ENCODE measurements at places on chromosomes 11 and 22.

DNA sequence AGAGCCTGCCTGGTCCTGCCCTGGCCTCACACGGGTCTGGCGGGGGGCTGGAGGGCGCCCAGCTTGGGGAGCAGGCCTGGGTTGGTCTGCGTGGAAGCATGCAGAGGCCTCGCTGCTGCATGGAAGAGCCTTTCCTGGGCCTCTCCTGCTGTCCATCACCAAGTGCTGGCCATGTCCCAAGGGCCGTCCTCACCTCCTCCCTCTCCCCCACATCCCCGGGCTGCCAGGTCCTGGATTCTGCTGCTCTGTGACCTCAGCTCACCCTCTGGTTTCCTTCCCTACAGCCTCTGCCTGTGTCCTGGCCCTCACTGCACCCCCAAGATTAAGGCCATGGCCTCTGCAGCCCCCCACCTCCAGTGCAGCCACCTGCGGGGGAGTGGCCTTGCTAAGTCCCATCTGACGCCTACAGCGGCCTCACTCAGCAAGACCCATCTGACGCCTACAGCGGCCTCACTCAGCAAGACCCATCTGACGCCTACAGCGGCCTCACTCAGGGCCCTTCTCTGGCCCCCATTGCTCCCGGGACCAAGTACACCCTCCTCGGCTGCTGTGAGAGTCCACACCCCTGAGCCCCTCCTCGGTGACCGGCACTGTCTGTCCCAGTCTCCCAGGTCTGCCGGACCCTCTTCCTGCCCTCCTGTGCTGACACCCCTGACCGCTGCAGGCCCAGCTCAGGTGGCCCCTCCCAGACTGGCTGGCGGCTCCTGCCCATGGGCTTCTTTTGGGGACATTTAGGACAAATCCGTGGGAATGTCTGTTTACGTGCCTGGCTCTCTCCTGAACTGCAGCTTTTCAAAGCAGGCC is 119.5 kb upstream of the B3GAT1 start:
- no peak for DNase-seq

DNA sequence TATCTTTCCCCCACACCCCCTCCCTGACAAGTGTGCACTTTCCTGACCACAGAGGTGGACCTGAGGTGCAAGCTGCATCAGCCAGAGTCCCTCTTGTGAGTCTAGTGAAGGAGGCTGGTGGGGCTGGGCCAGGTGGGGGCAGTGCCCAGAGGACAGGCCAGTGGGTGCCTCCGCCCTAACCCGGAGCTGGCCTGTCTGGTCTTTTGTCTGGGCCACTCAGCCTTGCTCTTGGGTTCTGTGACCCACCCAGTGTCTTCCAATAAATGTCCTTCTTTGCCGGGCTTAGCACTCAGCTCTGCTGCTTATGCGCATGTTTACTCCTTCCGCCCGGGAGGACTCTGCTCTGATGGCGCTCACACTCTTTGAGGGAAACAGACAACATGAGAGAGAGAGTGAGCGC is 526.2 kb downstream of the TBC1D22A start:
- no peak for DNase-seq

- DNase-seq, result no peak
Observed at GRCh38 chr11:32874132-32874531, 18.5 kb upstream of the QSER1 start.

GRCh38 chr11:71538666-71538990 is 803 bp downstream of the KRTAP5-8 start:
- DNase-seq, result no peak

DNA sequence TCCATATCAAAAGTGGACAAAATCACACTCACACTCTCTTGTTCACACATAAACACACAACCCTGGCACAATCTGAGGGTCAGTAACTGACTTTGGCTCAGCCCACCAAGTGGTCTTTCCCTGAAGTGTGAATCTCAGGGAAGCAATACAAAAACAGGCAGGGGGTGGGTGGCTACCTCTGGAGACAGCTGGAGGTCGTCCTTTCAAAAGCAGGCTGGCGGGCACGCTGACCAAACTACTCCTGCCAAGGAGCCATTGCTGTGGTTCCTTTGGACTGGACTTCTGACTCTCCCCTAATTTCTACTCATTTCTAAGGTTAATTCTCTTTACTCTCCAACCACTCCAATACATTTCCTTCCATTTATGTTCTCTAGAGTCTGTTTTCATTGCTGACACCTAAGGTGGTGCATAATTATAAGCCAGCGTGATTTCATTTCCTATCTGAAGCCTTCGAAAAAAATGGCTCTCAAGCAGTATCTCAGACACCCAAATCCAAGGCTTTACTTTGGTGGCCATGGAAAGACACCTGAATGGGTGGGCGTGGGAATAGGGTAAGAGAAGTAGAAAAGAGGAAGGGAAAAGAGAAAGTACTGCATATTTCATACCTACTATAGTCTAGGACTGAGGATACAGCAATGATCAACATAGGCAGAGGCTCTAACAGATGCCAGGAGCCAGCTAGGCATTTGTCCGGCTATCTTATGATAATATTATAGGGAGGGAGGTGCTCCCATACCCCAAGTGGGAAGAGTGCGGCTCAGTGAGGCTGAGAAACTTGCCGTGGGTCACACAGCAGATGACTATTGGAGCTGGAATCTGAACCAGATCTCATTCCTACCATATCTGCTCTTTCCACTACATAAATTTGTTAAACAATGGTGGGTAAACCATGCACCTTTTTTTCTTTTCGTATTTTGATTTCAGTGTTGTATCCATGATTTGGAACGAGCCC is 22.0 kb downstream of the FZD4 start:
- no peak for DNase-seq

- no peak for DNase-seq
Observed at GRCh38 chr11:65609229-65609628, 4.8 kb downstream of the MAP3K11 start.

DNA sequence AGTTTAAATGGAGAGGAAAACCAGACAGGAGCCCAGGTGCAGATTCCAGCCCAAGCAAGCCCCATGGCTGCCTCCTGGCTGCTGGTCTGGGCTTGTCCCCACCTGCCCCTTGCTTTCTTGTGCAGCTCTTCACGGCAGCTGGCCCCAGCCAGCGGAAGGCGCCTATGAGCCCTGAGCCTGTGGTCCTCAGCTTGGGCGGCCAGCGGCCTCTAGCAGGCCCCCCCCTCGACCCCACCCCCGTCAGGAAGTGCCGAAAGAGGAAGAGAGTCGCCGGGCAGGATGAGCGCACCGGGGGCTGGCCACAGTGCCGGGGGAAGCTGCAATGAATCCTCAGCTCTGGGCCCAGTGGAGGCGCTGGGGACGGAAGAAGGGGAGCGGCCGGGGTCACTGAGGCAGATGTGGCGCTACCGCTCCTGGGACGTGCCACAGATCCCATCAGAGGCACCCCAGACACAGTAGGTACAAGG is 2.1 kb upstream of the DGKZ start:
- DNase-seq, result peak; percentile 79

- no peak for DNase-seq
Observed at GRCh38 chr22:44999687-45000086, 10.1 kb downstream of the PHF21B start.

GRCh38 chr22:28792491-28793383 is 7.6 kb downstream of the XBP1 start:
- DNase-seq, result no peak

- DNase-seq, result peak; percentile 82
Observed at GRCh38 chr11:35318977-35319925, 100.1 kb downstream of the SLC1A2 start.

DNA sequence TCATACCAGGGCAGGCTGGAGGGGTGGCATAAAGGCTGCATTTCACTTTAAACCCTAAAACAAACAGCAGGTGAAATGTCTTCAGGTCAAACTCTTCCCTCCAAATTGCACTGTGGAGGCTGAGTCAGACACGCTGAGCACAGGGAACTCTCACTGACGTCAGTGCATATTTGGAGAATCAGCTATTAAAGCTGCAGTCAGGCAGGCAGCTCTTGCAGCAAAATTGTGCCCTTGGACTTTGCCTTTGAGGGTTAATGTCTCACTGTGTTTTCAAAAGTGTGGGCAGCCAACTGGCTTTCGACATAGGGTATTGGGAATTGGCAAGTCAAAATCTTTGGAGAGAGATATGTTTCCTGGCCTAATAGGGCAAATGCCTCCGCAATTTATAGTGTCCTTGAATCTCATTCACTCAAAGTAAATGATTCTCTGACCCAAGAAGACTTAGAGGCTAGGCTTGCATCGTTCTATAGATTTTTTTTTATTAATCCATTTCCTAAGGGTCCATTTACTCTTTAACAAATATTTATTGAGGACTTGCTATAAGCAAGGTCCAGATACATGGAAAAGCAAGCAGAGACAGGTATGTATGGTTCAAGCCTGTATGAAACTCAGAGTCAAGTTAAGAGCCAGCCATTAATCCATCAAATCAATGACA is 27.7 kb upstream of the SMCO4 start:
- DNase-seq, result no peak

DNA sequence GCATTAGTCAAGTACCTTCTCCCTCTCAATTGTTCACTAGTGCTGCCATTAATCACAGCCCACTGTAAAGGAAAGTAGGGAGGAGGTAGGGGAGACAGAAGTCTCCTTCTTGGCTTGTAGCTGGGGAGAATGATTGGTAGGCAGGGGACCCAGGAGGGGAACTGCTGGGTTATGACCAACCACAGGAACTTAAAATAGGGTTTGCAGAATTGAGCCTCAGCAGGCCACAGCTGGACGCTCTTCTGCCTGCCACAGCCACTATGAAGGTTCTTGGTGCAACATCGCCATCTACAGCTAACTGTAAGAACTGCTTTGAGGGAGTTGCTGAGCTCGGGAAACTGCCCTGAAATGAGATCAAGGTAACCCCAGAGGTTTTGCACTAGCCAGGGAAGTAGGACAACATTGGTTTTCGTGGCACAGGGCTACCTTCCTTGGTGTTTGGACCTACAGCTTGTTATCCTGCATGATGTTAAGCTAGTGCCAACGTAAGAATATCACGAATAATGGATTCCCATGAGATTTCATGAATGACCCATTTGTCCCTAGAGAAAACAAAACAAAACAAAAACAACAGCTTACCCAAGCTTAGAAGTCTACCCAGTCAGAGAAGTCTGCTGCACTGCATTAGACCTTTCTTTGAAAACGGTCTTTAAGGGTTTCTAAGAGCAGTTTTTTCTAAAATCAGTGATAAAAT is 787.1 kb upstream of the API5 start:
- DNase-seq, result peak; percentile 63

DNA sequence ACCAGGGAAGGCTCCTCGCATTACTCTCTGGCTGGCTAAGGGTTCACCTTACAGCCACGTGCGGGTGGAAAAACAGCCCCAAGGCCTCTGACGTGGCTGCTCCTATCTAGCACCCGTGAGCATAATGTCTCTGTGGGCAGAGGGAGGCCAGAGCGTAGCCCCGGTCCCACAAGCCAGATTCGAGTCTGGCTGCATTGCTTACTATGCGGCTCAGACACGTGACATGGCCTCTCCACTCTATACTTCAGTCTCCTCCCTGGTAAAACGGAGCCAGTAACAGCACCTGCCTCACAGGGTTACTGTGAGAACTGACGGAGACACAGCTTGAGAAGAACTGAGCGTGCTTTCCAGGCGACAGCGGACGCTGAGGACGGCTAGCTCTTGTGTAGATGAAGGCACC is 105.8 kb upstream of the BID start:
- DNase-seq, result no peak

GRCh38 chr22:19984851-19985811 is 31.5 kb downstream of the ARVCF start:
- no peak for DNase-seq

DNA sequence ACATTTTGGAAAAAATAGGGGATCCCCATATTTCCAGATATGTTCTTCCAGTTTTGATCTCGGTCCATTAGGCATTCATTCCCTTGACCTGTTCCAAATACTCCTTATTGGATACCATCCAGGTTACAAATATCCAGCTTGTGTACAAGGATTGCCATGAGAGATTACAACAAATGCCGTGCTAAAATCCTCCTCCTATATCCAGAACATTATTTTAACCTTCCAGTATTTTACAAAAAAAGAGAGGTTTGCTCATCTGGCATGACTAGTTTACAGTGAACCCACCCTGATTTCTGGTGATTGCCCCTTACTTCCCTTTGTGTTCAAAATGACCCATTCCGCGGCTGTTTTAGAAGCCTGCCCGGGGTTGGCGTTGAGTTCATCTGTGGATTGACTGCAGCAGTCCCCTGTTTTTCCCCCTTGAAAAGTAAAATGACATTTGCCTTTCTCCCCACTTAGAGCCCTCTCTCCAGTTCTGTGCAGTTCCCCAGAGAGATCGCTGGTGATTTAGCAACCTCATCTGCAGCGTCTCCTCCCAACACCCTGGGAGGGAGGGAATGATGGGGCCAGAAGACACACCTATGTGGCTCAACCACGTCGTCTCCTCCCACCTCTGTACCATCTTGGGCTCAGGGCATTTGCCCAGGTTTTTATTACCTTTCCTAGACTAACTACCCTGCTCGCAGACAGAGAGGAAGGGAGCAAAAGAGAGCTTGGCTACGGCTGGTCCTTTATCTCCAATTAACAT is 73.6 kb downstream of the DSCAML1 start:
- no peak for DNase-seq

DNA sequence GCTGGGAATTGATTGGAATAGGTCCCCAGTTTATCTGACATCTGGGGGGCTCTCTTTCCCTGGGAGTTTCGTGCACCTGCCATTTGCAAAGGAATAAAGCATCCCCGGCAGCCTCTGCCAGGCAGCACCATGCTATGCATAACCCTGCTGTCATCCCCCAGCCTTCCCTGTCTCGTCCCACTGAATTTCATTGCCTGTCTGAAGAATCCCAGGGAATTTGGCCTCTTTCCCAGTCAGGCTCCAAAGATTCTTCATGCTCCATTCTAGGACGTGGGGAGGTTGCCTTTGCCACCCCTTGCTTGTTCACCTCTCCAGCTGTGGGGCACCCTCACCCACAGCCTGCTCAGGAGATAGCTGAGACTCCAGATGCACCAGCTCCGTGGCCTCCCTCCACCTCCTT is 195.1 kb upstream of the TBCEL start:
- no peak for DNase-seq

DNA sequence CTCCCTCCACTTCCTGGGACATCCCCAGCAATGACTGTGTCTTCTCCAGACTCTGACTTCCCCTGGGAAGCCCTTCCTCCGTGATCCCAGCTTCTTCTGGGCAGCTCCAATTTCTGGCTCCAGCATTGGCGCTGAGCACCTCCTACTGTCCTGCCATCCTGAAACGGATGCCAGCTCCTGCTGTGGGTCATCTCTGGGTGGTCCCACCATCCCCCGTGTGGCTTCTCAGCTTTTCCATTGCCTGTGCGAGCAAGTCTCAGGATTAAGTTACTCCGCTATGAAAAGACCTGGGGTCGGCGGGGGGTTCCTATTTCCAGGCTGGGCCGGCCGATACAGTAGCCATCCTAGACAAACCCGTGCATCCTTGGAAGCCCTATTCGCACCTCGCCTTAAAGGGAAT is 55.4 kb upstream of the FADD start:
- no peak for DNase-seq

GRCh38 chr22:43407591-43407990 is 4.2 kb upstream of the MPPED1 start:
- no peak for DNase-seq

DNA sequence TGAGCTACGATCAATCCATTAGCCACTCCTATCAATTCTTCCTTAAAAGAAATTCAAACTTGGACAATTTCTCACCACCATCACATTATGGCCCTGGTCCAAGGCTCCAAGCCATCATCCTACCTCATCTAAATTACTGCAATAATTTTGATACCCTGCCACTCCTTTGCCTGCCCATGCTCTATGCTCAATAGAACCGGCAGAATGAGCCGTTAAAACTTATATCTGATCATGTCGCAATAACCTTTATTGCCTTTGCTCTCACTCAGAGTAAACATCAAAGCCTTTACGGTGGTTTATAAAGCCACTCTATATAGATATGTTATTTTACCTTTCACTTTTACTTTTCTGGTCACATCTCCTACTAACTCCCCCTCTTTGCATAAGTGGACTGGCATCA is 2392.1 kb upstream of the RAG2 start:
- no peak for DNase-seq
